ENCODE measurements at places on chromosomes 1 and 21.

DNA sequence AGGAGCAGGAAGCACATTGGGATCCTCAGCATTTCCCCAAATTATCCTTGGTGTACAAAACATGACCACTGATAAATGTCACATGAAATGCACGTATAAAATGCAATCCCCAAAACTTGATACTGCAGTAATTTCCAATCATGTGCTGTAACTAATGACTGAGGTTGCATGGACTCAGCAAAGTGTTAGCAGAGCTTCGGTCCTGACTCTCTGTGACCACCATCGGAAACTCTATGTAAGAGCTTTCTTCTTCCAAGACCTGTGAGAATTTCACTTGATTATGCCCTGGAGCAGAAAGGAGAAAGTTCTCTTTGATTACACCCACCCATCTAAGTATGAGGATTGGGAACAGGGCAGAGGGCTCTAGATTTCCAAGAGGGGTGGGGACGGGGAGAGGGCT, 908 bp downstream of the CD53 start:
- DNase-seq = no peak

DNA sequence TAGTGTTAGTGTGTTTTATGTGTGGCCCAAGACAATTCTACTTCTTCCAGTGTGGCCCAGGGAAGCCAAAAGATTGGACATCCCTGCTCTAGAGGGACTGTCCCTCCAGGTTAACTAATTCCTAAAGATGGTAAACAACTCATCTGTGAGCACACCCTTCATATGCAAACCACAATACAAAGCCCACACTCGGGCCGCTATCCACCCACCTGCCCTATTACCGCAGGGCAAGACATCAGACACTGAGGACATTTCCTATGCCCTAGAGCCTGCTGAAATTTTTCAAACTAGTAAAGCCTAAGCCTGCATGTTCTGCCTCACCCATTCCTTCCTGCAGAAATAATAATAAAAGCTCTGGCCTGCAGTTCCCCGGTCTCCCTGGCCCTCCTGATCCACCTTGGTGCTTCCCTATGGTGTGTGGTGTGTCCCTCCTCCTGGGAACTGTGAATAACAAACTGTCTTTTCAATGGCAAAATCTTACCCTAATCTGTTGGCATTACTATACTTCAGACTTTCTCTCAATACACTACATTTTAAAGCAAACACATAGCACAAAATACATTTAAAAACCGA, 39.3 kb upstream of the NTPCR start:
- no peak for DNase-seq

DNA sequence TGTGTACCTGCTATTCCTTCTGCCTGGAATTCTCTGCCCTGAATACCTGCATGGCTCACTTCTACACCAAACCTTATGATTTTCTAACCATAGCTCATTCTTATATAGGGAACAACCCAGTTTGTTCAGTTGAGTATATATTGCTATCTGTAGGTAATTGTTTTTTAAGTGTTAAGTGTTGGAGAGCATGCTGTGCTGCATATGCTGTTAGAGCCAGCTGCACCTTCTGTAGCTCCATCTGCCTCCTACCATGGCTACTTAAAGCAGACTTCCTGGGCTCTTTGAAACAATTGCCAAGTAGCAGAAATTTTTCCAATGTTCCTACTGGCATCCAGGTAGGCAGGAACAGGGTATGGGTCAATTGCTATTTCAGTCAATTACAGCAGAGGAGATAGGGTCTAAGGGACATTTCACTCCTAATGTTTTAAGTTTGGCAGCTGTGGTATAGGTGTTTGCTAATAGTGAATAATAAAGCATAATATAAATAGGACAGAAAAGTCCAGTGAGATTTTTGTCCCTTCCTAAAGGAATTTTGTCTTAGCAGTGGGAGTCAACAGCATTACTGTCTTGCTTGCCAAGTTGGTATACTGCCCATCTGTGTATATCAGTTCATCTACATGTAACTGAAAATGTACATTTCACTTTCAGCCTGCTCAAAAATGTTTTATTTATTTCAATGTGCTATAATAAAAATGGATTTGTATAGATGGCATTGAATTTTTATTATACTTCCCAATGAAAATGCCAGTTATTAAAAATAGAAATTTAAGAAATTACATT, 34.0 kb upstream of the C1orf115 start:
- no peak for DNase-seq

GRCh38 chr1:81374481-81374880, 426.3 kb upstream of the ADGRL2 start:
- DNase-seq = no peak

DNA sequence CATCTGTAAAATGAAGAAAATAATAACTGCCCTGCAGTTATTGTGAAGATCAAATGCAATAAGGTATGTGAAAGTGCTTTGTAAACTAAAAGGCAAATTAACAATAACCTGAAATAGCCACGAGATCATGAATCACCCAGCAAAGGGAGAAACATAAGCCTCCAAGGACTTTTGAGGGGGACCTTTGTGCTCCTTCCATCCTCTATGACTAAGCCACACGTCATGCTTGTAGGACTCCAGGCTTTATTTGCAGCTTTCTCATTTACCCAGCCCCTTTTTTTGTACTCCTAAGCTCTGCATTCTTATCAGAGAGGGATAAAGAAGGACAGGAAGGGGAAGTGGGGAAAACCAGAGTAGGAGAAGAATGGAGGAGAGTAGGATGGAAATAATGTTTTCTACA, 115.1 kb downstream of the PROX1 start:
- peak; percentile 14 for DNase-seq

All from HFF-Myc (cell line).